ENCODE measurements at places on chromosomes 11 and 22. TPM values are rescaled to one million over a fixed set of nuclear protein-coding genes. Genes with fewer than 3 reads are reported as not detected.

DNA sequence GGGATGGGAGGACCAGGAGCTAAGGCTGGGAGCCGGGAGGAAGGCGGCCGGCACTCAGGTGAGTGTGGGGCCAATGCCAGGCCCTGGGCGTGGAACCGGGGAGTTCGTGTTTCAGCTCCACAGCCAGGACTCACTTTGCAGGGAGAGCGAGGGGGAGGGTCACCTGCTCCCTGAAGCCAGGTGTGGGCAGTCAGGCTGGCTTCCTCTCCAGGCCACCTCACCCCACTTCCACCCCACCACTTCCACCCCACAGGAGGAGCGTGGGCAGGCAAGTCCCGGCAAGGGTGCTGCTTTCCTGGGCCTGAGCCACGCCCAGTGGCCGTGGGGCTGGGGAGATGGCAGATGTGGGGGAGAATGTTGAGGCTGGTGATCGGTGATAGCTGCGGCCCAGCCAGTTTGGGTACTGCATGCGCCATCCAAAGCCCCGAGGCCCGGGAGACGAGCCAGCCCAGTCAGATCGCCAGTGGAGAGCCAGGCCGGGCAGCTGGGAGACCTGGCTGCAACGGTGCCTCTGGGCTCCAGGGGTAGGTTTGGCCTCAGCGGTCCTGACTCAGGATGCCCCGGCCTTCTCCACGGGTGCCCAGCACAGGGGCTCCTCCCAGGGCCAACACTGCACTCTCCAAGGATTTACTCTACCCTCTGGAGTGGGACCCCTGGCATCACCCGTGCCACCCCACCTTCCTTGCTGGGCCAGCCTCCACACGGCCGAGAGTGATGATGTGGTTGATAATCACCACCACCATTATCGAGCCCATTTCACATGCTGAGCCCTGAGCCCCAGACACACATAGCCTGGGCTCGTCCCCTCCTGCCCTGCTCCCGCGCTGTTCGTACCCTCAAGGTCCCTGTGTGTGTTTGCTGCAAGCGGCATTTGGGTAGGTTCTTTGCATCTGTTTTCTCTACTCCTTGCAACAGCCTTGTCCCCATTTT is 93.8 kb downstream of the WNT7B start:
- DNase-seq, result no peak

GRCh38 chr11:61092908-61093763 is 9.2 kb upstream of the CD5 start:
- no peak for DNase-seq

DNA sequence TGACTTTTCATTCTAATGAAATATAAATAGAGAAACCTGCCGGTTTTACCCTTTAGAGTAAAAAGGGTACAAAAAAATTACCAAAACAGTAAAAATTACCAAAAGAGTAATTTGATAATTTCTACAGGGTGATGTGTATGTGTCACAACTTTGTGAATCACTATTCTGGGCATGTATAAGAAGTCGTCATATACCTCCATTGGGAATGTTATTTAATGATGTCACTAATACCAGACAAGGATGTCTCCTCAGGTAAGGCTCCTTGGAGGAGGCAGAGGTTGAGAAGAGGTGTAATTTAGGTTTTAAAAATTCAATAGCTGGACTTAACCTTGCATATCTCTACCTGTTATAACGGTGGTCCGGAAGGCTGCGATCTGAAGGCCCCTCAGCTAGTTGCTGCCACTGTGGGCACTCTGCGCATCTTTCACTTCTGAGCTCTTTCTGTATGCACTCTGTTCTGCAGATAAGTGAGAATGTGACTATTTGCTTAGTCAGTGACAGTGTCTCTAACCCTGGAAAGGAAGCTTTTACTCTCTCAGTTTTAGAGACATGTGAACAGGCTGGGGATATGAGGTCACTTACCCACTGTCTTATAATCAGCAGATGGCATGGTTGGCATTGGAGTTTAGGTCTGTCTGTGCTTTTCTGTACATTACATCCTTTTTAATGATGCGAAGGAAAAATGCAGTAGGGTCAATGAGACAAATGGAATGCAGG is 987 bp upstream of the NCR3LG1 start:
- no peak for DNase-seq

APBB1 gene
- total RNA-seq, result 19.4 TPM

SCN4B gene
- total RNA-seq, result 0.38 TPM

OR56A1 gene
- not detected for total RNA-seq

DNA sequence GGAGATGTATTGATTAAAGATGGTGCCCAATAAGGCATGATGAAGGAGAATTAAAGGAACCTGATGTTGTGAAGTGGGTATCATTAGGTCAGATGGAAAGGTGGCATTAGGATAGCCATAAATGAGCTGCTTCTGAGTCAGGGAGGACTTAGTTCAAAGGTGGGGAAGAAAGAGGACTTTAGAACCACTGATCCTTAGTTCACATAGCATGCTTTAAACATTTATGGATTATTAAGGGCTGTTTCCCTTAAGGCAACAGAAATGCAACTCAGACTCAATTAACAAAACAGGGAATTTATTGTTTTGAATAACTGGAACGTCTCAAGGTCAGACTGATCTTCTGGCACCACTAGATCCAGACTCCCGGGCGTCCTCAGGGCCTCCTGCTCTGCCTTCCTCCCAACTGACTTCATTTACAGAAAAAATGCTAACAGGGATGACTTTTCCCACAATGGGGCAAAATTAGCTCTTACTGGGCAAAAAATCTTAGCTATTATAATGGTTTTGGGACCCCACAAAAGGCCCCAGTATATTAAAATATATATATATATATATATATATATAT is 1526.0 kb downstream of the TBC1D22A start:
- no peak for DNase-seq

C22orf42 gene
- not detected for total RNA-seq

DNA sequence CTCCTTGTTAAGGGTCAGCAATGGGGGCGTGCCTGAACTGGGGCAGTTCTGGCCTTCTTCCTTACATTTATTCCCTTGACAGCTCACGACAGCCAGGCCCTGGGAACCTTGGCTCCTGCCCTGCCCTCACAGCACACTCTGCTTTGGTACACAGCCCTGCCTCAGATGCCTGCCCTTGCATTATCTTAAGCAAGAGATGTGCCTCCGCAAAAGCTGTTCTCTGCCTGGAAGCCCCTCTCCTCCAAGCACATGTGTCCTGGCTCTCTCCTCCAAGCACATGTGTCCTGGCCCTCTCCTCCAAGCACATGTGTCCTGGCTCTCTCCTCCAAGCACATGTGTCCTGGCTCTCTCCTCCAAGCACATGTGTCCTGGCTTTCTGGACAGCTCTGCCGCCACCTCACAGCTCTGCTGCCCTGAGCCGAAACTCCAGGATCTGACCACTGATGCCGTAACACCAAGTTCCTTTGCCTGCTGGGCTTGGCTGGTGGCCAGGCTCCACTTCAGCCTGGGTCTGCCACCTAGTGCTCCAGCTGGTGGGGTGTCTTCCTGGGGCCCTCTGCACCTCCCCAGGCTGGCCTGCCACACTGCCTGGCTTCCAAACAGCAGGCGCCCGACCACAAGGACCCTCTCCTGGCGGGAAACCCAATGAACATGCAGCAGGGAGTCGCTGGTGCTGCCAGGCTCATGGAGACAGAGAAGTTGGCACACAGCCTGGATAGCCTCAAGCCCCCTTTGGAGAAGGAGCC is 53.0 kb downstream of the SCUBE1 start:
- no peak for DNase-seq

GRCh38 chr22:22657712-22658111 is 13.3 kb downstream of the GGTLC2 start:
- no peak for DNase-seq

BRSK2 gene
- total RNA-seq, result 2.4 TPM

DNA sequence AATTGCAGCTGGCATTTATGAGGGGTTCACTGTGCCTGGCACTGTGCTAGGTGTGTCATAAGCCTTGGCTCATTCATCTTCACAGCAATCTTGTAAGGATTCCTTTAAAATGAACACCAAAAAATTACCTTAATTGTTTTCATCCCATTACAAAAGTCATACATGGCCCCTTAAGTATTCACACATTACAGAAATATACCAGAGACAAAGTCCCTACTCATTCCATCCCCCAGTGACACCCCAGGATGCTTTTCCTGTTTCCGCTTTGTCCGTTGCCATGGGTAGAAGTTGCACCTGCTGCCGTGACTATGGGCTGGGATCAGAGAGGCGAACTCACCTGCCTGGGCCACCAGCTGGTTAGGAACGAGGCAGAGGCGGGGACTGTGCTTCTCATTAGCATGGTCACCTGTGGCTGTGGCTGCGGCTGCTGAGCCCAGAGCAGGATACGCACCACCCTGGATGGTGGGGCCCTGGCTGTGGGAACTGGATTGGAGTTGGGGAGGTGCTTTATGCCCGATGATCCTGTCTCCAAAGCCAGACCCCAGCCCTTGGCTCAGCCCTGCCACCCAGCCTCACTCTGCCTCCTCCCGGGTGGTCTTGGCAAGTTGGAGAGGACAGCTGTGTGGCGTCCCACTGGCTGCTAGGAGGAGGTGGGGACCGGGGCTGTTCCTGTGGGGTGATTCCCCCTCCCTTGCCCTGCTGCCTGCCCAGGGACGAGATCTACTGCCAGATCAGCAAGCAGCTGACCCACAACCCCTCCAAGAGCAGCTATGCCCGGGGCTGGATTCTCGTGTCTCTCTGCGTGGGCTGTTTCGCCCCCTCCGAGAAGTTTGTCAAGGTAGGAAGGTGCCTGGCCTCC is 60.8 kb downstream of the MYO7A start:
- DNase-seq, result no peak

CLMP gene
- total RNA-seq, result 6.8 TPM

GRCh38 chr11:16252373-16252772 is 104.0 kb downstream of the SOX6 start:
- DNase-seq, result peak; percentile 2

DNA sequence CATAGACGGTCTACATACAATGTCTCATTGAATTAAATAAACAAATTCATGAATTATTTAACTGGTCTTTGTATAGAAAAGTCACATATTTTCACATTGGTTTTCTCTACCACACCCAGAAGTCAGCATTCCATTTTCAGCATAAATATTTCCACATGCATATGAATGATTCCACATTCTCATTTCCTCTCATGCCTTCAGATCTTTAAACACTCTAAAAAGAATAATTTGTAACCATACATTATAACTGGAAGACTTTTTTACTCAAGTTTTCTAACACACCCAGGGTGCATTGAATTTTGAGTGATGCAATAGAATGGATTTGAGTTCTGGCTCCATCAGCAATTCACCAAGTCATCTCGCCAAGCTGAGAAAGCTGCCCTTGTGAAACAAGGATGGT is 501.8 kb upstream of the TENM4 start:
- DNase-seq, result no peak

DNA sequence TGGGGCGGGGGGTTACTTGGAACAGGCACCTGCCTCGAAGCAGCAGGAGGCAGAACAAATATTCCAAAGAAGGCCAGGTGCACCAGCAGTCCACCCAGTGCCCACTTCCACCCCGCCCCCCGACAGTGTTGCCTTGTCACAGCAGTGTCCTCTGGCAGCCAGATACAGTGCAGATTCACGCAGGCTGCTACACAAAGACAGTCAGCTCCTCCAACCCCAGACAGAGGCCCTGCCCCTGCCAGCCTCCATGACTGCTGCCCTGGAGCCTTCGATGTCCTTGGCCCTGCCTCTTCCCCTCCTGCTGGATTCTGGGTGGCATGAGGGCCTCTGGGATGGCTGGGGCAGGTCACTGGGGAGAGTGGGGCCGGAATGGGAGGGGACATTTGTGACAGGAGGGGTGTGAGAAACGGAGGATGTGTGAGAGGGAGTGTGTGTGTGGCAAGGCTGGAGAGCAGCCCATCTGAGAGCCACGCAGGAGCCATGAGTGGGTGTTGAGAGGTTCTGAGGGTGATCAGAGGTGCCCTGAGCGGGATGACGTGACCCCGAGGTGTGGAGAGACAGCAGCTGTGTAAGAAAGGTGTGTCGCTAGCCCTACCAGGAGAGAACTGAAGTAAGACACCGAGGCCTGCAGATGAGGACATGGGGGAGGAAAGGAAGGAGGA is 173.7 kb downstream of the CEP164 start:
- no peak for DNase-seq

GRCh38 chr11:78149646-78150045 is 10.2 kb upstream of the ALG8 start:
- no peak for DNase-seq

MRE11 gene
- total RNA-seq, result 3.7 TPM

DNA sequence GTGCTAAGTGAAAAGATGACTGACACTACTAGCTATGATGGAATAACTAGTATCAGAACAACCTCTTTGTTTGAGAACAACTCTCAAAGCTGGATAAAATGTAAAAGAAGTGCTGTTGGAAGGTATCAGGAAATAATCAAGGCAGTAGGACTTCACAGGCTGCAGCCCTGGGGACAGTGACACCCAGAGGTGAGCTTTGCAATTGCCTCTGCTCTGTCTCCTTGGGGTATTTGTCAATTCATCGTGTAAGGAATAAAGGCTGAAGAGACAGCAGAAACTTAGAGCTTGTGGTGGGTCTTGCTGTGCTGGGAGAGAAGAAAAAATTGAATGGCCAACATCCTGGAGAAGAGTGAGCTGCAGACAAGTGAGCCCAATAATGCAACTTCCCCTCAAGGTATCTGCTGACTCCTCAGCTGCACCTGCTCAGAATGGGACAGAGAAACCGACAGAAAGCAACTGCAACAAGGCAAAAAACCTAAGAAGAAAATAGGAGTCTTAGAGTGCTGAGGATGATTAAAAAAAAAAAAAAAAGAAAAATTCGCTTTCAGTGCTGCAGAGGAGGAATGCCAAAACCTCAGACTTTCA is 141.1 kb downstream of the RCN1 start:
- DNase-seq, result peak; percentile 8
